CD14-positive monocyte (primary cell): ENCODE measurements at places on chromosomes 4 and X. TPM values are rescaled to one million over a fixed set of nuclear protein-coding genes. Genes with fewer than 3 reads are reported as not detected.

DNA sequence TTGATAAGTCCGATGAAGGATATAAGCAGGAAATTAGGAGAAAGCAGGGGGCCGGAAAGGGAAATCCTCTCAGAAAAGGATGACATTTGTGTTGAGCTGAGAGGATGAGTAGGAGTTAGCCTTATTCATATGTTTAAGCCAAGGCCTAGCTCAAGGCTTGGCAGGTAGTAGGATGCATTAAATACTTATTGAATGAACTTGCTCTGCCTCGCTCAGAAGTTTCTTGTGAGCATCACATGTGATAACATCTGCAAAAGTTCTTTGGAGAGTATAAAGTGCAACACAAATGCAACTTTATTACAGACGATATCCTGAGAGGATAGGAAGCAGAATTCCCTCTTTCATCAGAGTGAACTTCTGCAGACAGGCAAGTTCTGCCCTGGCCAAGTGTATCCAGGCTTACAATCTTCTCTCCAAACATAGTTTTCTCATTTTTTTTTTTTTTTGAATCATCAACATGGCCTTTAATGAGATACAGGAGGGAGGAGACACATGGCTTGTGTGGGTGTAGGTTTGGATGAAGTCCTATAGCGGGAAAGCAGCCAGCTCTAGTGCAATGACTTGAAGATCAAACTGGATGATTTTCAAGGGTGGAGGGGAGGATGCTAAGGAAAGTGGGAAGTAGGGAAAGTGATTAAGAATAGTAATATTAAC lies 48.1 kb downstream of the LUZP4 start:
- H3K27me3 ChIP-seq: no peaks in the 10 kb centered on the region
- no peak overlapping the region for H3K4me3 ChIP-seq
- H3K27ac ChIP-seq: no peak overlapping the region
- H3K36me3 ChIP-seq: no peaks in the 10 kb centered on the region
- H3K4me1 ChIP-seq: no peaks in the 10 kb centered on the region
- DNase-seq: no peak

GRCh38 chr4:73874386-73874785 lies 5.2 kb downstream of the CXCL1 start:
- DNase-seq: peak; percentile 45
- no peaks in the 10 kb centered on the region for H3K27me3 ChIP-seq
- no peaks in the 10 kb centered on the region for H3K36me3 ChIP-seq
- H3K4me3 ChIP-seq: peak overlapping the region; percentile 19
- H3K27ac ChIP-seq: peak overlapping the region; percentile 92

DNA sequence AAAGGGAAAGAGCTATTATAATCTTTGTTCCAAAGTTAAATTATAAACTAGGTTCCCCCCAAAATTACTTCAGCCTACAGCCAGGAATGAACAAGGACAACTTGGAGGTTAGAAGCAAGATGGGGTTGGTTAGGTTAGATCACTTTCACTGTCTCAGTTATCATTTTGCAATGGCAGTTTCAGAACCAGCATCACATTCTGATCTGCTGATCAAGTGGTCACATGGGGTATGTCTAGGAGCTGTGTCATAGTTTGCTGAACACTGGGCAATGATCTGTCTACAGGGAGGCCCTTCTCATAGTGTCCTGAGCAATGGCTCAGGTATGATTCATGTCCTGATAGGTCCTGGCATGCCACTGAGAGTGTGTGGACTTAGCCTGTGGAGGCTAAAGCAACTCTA lies 41.6 kb upstream of the XIAP start:
- no peaks in the 10 kb centered on the region for H3K36me3 ChIP-seq
- H3K27me3 ChIP-seq: no peaks in the 10 kb centered on the region
- no peak overlapping the region for H3K4me3 ChIP-seq
- no peak overlapping the region for H3K27ac ChIP-seq

FRYL gene
- 10.8 TPM for polyA plus RNA-seq

EVC gene
- 0.33 and 0.36 TPM in 2 replicates for polyA plus RNA-seq

PLXNB3 gene
- not detected for polyA plus RNA-seq

GRCh38 chr4:8409264-8410065 lies 31.1 kb downstream of the ACOX3 start:
- no peak overlapping the region for H3K4me3 ChIP-seq
- no peak for DNase-seq
- H3K27ac ChIP-seq: no peak overlapping the region
- H3K36me3 ChIP-seq: peaks cover 38% of the 10 kb centered on the region
- H3K4me1 ChIP-seq: peaks cover 18% of the 10 kb centered on the region

UGT2B11 gene
- not detected for polyA plus RNA-seq

DNA sequence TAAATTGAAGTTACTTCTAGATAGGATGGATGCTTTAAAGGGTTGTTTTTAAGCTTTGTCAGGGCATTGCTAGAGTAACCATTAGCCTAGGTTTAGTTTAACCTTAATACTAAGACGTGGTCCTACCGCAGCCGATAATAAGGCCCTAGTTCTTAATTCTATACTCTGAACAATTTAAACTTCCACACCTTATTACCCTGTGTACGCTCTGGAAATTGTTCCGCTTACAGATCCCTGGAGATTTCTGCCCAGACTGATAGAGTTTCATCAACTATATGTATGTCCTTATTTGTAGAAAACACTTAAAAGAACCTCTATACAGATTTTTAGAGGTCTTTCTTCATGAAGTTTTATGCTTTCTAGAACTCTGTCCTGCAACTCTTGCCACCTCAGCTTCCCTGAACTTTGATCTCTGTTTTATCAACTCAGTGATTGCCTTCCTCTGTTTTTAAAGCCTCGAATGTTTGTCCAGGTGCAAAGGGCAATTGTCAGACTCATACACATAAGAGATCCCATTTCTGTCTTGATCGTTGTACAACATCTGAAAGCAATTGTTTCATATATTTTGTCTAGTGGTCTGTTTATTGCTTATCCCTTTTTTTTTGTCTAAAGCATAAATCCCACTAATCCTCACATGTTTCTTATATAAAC lies 71.1 kb upstream of the VCX start:
- H3K4me1 ChIP-seq: no peaks in the 10 kb centered on the region
- H3K36me3 ChIP-seq: no peaks in the 10 kb centered on the region
- no peak overlapping the region for H3K27ac ChIP-seq
- DNase-seq: no peak
- no peak overlapping the region for H3K4me3 ChIP-seq

- no peak overlapping the region for H3K4me3 ChIP-seq
- no peaks in the 10 kb centered on the region for H3K36me3 ChIP-seq
- DNase-seq: no peak
- no peak overlapping the region for H3K27ac ChIP-seq
- no peaks in the 10 kb centered on the region for H3K27me3 ChIP-seq
Observed at GRCh38 chr4:18294021-18294420, 272.5 kb upstream of the LCORL start.

STK32B gene
- 0.75 TPM for polyA plus RNA-seq

- no peaks in the 10 kb centered on the region for H3K27me3 ChIP-seq
- H3K4me3 ChIP-seq: no peak overlapping the region
- H3K4me1 ChIP-seq: peaks cover 17% of the 10 kb centered on the region
- DNase-seq: peak; percentile 13
- H3K27ac ChIP-seq: peak overlapping the region; percentile 37
- H3K36me3 ChIP-seq: no peaks in the 10 kb centered on the region
Observed at GRCh38 chr4:54315561-54316538, 86.8 kb downstream of the PDGFRA start.

HSFX1 gene
- polyA plus RNA-seq: not detected

DGAT2L6 gene
- polyA plus RNA-seq: not detected

GRCh38 chr4:17232566-17233253 lies 279.2 kb downstream of the QDPR start:
- no peaks in the 10 kb centered on the region for H3K4me1 ChIP-seq
- no peak overlapping the region for H3K4me3 ChIP-seq
- H3K27me3 ChIP-seq: no peaks in the 10 kb centered on the region
- DNase-seq: no peak
- H3K27ac ChIP-seq: no peak overlapping the region

DNA sequence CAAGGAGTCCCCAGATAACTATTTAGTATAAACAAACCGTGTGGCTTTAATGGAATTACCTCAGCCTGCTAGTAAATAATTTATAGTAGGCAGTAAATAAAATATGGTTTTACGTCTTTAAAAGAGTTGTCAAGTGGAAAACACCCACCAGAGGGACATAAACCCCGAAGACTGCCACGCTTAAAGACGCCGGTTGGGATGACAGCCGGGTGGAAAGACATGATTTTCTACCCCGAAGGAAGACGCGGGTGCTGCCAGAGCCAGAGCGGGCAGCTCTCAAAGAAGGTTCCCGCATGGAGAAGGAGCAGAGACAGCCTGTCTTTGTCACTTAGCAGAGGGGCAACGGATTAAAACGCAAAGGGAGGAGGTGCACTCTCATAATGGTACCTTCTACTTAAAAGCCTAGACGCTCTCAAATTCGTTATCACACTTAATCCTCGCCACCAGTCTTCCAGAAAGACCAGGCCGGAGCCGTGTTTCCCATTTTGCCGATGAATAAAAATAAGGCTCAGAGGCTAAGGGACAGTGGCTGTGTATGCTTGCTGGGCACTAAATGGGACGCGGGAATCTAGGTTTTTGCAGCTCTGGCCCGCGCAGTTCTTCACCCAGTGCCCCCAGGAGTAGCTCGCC lies 140.5 kb upstream of the ZIC3 start:
- no peak for DNase-seq
- H3K27me3 ChIP-seq: peaks cover 60% of the 10 kb centered on the region
- no peaks in the 10 kb centered on the region for H3K4me1 ChIP-seq
- no peaks in the 10 kb centered on the region for H3K36me3 ChIP-seq
- H3K4me3 ChIP-seq: no peak overlapping the region

DNA sequence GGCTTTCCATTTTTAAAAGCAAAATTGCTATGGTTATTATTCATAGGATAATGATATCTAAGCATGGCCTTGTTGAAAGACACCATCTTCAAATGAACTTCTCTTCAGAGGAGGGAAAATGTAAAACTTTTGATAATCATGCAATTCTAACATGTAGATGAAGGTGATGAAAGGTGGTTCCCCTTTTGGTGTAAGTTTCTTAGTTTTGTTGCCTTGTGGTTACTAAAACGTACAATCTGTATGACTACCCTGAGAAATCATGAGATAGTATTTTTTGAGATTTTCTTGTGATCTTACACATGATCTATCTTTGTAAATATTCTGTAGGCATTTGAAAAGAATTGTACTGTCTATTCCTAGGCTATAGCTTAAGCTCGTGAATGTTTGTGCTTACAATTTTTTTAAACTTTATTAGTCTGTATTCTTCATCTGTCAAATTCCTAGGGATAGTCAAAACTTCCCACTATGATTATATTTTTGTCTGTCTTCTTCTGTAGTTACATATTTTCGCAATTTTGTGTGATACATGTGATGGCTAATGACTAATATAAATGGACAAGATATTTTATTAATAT lies 47.5 kb downstream of the PTPN13 start:
- H3K27ac ChIP-seq: no peak overlapping the region
- DNase-seq: no peak
- H3K36me3 ChIP-seq: no peaks in the 10 kb centered on the region
- no peak overlapping the region for H3K4me3 ChIP-seq
- H3K27me3 ChIP-seq: no peaks in the 10 kb centered on the region
- no peaks in the 10 kb centered on the region for H3K4me1 ChIP-seq

GRCh38 chrX:19512359-19512758 lies 2.9 kb downstream of the MAP3K15 start:
- H3K36me3 ChIP-seq: no peaks in the 10 kb centered on the region
- no peak overlapping the region for H3K4me3 ChIP-seq
- H3K4me1 ChIP-seq: peaks cover 4% of the 10 kb centered on the region
- no peak for DNase-seq
- H3K27me3 ChIP-seq: peaks cover 41% of the 10 kb centered on the region
- no peak overlapping the region for H3K27ac ChIP-seq

GSX2 gene
- not detected in 2 replicates for polyA plus RNA-seq

DNA sequence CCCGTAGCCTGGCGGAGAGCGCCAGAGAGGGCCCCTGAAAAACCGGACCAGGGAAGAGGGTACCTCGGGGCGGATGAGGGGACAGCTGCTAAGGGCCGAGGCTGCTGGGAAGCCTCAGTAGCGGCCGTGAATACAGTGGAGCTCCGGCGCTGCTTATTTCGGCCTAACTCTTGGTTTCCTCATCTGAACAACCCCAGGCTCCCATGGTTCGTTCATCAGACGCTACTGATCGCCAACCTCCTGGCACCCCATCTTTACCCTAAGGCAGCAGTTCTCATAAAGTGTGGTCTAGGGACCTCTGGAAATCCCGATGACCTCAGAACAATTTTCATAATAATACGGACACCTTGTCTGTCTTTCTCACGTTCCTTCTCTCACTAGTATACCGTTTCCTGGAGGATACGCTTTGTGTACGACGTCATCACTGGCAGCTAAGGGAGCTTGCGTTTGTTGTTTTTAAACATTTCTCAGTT lies 645 bp upstream of the RAB28 start:
- DNase-seq: peak; percentile 23
- H3K27me3 ChIP-seq: peaks cover 23% of the 10 kb centered on the region
- no peaks in the 10 kb centered on the region for H3K36me3 ChIP-seq
- peak overlapping the region; percentile 90 for H3K27ac ChIP-seq
- H3K4me3 ChIP-seq: peak overlapping the region; percentile 78

USP26 gene
- not detected for polyA plus RNA-seq

DNA sequence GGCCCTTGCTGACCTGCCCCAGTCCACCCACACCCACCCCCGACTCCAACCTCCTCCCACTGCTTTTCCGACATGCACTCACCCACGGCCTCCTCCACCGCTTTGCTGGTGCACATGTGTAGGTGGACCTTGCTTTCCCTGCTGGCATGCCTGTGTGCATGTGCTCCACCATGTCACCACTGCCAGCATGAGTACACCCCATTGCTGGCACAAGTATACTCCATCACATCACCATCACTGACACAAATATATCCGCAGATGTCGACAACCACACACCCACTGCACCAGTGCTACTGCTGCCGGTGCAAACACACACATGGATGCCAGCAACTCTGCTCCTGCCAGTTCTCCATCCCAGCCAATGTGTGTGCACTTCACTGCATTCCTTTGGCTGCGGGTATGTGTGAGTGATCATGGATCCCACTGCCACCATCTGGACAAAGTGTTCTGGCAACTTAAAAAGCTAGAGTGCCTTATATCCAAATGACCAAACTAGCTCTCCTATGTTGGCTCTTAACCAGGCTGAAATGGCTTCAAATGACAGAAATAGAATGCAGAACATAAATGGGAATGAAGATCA lies 1072.3 kb downstream of the RAPGEF2 start:
- no peaks in the 10 kb centered on the region for H3K4me1 ChIP-seq
- H3K36me3 ChIP-seq: no peaks in the 10 kb centered on the region
- H3K4me3 ChIP-seq: no peak overlapping the region
- H3K27ac ChIP-seq: no peak overlapping the region
- DNase-seq: no peak
- no peaks in the 10 kb centered on the region for H3K27me3 ChIP-seq

GRCh38 chr4:150720973-150721518 lies 139.1 kb downstream of the MAB21L2 start:
- H3K27ac ChIP-seq: no peak overlapping the region
- H3K36me3 ChIP-seq: no peaks in the 10 kb centered on the region
- no peaks in the 10 kb centered on the region for H3K4me1 ChIP-seq
- no peaks in the 10 kb centered on the region for H3K27me3 ChIP-seq
- no peak overlapping the region for H3K4me3 ChIP-seq

DNA sequence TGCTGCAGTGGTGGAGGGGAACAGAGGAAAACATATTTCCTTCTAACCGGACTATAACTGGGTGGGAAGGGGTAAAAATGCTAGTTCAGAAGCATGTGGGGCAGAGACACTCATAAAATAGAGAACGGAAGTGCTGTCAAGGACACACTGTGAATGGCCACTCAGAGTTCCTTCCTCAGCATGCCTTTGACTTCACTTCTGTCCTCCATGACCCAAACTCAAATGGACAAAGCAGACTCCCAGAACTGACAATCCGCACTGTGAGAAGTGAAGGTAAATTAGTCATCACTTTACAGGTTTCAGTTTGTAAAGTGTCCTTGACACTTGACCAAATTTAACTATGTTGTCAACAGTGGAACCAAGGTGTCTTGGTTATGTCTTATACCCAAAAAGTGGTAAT lies 30.2 kb upstream of the ELF2 start:
- peaks cover 39% of the 10 kb centered on the region for H3K4me1 ChIP-seq
- peak overlapping the region; percentile 91 for H3K27ac ChIP-seq
- peak; percentile 62 for DNase-seq
